Stimulated activated CD4-positive, alpha-beta T cell treated with anti-CD3 and anti-CD28 coated beads, TNF-alpha, amount 100 ng/mL, for 4 hours (primary cell): ENCODE measurements at places on chromosomes 13 and 19.

GRCh38 chr13:106176117-106176516 is 359.3 kb downstream of the EFNB2 start:
- no peak for DNase-seq

DNA sequence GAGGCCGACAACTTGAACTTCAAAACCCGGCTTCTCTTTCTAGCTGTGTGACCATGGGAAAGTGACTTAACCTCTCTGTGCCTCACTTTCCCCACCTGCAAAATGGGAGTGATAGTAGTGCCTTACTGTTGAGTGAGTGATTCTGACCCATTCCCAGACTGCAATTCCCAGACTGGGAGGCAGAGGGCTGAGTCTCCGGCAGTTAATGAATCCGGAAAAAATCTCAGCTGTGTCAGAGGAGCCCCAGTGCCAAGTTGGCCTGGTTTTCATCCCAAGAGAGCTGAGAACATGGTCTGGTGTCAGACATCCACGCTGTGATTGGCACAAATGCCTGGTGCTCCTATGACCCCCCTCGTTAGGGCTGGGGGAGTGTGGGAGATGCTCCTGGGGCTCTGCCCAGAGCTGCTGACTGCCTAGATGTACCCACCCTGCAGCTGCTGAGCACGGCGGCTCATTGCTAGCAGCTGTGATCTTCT is 50.0 kb downstream of the PIN1 start:
- DNase-seq = no peak

DNA sequence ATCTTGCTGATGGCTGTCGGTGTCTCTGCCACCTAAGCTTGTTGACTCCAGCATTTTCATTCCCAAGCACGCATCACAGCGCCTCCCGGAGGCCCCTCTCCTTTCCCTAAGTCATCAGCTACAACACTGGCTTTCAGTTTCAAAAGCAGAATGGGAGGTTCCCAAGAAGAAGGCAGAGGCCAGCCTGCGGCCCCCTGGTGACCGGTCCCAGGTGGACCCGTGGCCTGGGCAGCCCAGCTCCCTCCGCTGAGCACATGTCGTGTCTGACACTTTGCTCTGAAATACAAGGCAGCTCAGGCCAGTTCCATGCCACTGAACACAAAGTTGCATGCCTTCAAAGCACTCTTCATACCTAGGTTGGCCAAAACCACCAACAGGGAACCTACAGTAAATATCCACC is 8.5 kb downstream of the MLLT1 start:
- DNase-seq = no peak

- DNase-seq = no peak
These were observed 179.8 kb downstream of the COG6 start for GRCh38 chr13:39835253-39835652.

GRCh38 chr13:27678306-27679040 is 56.8 kb downstream of the POLR1D start:
- no peak for DNase-seq

DNA sequence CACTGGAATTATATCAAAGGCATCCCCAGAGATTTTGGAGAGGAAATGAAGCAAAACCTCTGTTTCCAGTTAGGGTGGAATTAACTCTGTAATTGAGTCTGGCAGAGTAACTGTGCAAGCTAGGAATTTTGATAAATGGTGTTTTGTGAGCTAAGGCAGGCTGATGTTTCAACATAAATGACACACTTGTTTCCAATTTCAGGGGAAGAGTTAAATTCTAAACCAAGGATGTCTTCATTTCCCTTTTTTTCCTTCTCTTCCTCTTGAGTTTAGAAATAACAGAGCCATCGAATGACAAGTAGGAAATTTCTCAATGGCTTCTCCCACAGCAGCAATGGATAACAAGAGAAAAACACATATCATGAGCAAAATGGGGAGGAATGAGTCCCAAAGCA is 131.2 kb downstream of the IRS2 start:
- no peak for DNase-seq

GRCh38 chr13:112727581-112727980 is 37.7 kb downstream of the ATP11A start:
- DNase-seq = no peak

- DNase-seq = no peak
These were observed 12.2 kb downstream of the SERP2 start for GRCh38 chr13:44385847-44386246.

DNA sequence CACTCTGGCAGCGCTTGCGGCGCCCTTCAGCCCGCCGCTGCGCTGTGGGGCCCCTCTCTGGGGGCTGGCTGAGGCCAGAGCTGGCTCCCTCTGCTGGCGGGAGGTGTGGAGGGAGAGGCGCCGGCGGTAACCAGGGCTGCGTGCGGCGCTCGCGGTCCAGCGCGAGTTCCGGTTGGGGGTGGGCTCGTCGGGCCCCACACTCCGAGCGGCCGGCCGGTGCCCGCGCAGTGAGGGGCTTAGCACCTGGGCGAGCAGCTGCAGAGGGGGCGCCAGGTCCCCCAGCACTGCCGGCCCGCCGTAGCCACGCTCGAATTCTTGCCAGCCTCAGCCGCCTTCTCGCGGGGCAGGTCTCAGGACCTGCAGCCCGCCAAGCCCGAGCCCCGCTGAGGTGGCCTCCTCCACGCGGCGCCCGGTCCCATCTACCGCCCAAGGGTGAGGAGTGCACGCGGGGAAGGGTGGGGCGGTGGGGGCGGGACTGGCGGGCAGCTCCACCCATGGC is 879.0 kb upstream of the SLITRK5 start:
- no peak for DNase-seq

DNA sequence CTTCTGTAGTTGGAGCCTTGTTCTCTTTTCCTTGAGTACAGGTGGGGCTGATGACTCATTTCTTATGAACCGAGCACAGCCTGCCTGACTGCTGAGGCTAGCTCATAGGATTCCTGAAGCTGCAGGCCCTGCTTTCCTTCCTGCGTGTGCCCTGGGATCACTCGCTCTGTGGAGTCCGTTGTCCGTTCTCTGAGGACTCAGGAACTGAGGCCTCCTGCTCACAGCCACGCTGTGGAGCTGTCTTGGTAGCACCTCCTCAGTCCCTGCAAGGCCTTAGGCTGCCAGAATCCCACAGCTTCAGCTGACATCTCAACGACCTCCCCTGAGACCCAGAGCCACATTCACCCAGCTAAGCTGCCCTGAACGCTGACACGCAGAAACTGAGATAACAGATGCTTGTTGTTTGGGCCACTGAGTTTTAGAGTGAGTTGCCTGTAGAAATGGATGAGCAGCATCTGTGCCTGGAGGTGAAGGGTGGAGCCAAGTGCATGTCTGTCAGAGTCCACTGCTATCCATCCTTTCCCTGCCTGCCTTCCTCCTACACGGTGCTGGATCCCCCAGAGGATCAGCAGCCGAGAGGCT is 72.9 kb downstream of the ARHGEF7 start:
- no peak for DNase-seq

- peak; percentile 36 for DNase-seq
These were observed 22.8 kb downstream of the RASA3 start for GRCh38 chr13:114109641-114110041.

DNA sequence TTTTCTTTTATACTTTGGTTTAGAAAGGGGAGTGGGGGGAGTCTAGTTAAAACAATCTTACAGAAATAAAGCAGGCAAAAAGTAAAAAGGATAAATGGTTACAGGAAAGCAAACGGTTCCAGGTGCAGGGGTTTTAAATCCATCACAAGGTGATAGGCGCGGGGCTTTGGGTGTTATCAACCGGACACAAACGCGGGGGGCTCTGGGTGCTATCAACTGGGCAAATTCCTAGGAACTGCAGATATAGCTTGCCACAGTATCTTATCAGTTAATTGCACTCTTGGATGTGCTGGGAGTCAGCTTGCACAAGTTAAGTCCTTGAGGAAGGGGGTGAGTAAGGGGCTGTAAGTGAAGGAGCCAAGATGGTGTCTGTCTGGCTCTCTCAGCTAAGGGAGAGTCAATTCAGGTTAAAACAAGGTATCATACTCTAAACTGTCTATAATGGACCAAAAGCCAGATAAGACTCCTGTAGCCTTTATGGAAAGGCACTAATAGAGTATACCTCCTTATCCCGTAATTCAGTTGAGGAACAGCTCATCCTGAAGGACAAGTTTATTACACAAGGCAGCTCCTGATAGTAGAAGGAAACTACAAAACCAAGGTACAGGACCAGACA is 32.6 kb upstream of the ZSCAN5A start:
- DNase-seq = no peak

GRCh38 chr13:44974056-44974793 is 15.0 kb downstream of the NUFIP1 start:
- no peak for DNase-seq

DNA sequence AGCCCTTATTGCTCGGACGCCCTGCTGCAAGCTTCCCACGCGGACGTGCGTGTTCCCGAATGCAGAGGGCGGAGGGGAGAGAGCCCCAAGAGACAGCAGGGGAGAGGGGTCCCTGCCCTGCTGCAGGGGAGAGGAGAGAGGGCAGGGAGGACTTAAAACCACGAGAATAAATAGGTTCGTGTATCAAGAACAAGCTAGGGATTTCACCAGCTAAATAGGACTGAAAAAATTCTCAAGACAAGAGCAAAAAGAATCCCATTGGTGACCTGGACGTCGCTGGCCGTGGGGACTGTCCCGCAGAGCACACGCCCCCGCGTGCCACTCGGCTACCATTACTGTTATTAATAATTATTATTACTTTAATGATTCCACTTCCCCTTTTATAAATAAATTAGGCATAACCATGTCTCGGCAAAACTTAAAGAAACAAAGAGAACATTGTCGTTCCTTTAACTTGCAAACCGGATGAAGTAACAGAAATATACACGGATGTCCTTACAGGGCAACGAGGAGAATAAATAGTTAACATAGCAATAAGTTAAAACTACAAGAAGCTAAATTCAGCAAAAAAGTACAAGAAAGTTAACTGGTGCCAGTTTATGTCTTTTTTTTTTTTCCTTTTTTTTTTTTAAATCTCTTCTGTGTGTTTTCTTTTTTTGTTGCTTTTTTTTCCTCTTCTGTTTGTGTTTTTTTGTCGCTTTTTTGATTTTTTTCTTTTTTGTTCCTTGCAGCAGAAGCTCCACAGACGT is 16.6 kb downstream of the PRKCSH start:
- no peak for DNase-seq

GRCh38 chr13:37360556-37360955 is 238.0 kb downstream of the POSTN start:
- no peak for DNase-seq

DNA sequence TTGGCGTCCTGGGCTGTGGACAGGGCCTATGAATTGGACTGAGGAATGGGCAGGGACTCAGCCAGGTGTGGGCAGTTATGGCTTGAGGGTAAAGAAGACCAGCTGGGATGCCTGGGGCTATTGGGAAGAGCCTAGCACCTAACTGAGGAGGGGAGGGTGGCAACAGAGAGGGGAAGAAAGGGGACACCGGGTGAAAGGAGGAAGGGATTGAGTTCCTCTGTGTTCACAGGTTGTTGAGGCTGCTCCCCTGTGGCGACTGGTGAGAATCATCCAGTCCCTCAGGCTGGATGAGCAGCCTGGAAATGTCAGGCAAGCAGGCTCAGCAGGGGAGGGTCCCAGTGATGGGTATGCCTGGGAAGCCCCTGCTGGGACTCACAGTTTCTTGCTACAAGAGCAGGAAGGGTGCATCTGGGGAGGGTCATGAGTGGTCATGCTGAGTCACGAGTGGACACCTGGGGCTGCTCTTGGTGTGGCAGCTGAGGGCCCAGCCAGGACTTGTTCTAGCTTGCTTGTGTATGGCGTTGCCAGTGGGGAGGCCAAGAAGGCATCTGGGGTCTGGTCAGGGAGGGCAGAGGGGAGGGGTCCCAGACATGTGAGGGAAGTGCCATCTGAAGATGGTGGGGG is 1.4 kb downstream of the ZNF324 start:
- no peak for DNase-seq

DNA sequence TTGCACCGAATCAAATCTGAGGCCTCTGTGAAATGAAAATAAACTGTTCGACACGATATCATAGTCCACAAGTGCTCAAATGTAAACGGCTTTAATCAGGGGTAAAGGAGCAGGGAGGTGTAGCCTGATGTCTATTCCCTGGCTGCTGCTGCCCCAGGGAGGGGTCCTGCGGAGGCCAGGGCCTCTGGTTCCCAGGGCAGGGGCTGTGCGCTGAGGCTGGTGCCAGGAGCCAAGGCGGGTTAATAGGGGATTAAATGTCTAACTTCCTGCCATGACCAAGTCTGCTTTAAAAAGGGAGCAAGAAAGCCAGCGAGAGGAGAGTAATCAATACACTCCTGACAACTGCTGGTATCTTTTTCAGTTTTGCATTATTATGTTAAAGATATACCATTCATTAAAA is 59.4 kb downstream of the ZNF536 start:
- DNase-seq = no peak

DNA sequence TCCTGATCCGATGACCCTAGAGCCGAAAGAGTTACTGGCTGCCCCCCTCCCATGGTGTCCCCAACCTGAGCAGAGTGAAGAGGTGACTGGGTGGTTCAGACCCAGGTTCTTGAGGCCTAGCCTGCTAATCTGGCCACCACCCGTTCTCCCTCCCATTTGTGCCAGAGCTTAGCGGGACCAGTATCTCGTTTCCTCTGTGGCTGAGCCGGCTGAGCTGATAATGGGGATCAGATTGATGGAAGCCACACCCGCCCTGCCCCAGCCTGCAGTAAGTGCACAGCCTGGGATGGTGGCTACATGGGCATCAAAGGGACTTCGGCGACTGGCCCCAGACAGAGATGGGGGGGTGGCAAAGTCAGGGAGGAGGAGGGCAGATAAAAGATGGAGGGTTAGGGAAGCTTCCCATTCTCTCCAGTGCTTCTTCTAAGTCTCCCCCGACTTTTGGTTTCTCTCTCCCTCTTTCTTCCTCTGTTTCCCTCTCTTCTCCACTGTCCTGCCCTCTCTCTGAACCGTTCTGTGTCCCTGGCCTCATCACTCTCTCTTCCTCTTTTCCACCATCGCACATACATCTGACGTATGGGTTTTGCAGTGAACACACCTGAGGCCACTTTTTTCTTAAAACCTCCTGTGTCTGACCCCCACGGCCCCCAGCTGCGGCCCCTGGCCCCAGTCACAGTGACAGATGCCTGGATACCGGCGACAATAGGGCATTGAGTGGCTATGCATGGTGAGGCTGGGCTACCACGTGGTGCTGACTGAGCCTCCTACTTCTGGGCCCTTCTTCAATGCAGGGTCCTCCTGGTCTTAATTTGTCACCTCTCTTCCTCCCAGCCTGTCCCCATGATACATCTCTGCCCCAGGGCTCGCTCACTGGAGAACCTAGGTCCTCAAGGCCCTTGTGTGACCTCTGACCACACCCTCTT is 2.4 kb downstream of the ELAVL3 start:
- no peak for DNase-seq

- DNase-seq = no peak
These were observed 495 bp downstream of the LSR start for GRCh38 chr19:35249146-35249847.

- peak; percentile 58 for DNase-seq
These were observed 703 bp downstream of the KLF16 start for GRCh38 chr19:1862424-1863327.

GRCh38 chr13:50340146-50340545 is 324.9 kb downstream of the KCNRG start:
- no peak for DNase-seq

- DNase-seq = no peak
These were observed 155.5 kb upstream of the VSTM2B start for GRCh38 chr19:29370276-29370675.

DNA sequence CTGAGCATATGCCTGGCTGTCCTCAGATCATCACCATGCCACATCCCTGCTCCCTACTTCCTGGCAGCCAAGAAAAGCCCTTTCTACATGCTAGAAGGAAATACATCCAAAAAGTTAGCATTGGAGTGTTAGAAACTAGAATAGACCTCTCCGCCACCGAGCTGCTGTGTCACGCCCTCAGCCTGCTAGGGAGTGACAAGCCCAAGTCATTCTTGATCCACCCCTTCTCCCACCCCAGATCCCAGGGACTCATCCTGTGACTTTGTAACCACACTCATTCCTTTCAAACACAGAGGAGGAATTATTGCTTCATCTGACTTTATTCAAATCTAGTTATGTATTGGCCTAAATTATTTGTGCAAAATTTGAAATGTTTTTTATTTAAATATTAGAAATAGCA is 45.3 kb downstream of the POLR1D start:
- no peak for DNase-seq
